ENCODE measurements at places on chromosomes 12 and 14.

- DNase-seq, result no peak
Measured at GRCh38 chr12:13179211-13180074, 17.1 kb upstream of the EMP1 start.

- DNase-seq, result no peak
Measured at GRCh38 chr14:27995691-27996090, 770.9 kb upstream of the FOXG1 start.

DNA sequence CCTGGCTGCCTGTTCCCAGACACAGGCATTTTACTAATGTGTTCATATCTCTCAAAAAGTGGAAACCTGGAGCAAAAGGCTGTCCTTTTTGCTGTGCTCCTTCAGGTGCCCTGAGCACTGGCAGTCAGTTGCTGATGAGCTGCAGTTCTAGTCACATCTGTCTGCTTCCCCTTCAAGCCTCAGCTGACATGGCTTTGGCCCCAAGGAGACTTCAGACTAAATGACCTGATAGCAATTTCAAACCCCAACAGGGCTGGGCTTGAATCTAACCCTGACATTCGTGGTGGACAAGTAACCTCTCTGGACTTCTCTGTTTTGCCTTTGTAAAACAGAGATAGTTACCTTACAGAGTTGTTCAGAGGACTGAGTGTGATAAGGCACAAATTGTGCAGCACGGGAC, 5.7 kb downstream of the SERPINA9 start:
- DNase-seq, result no peak

- no peak for DNase-seq
Measured at GRCh38 chr14:57008534-57008933, 198.3 kb upstream of the OTX2 start.

- no peak for DNase-seq
Measured at GRCh38 chr12:26872625-26873024, 39.6 kb upstream of the ITPR2 start.

- DNase-seq, result no peak
Measured at GRCh38 chr14:94476023-94476422, at the start of gene SERPINA9. SERPINA9 (minus strand) TSS chr14:94476197; CDS start chr14:94469840, 6,357 bp downstream.

DNA sequence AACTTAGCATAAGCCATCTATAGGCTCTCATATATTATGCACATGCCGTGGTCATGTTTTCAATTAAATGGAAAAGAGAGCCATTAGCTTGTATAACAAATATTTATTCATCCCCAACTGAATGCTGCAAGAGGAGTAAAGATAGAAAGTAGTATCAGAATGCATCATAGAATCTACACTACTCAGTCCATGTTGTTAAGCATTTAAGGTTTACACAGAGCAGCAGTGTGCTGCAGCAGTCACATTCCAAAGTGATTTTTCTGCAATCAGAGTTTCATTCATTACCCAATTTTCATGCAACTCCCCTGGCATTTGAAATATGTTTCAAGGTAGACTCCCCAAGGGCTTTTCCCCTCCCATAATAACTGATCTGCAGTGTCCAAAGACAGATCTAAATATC, 82.2 kb upstream of the LMO3 start:
- DNase-seq, result no peak

DNA sequence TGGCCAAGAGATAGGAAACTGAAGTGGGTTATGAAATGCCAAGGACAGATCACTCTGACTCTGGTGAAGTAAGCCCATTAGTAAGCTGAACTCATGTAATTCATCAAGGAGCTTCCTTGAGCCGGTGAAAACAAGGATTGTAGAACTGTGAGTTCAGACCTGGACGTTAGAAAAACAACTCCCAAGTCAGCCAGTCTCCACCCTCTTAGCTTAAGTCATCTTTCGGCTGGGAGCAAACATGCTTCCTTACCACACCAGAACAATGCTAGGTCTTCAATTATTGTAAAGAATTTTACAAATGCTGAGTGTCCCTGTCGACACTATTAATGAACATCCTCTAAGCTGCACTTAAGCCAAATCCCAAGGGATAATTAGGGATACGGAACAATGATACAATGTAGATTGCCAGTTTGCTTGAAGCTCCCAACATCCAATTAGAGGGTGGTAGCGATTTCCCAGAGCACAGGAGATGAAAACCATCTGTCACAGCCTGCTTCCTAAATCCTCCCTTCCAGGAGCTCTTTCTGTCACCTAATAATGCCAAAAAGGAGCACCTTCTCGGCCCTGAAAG, 45.7 kb upstream of the VASH1 start:
- DNase-seq, result no peak

DNA sequence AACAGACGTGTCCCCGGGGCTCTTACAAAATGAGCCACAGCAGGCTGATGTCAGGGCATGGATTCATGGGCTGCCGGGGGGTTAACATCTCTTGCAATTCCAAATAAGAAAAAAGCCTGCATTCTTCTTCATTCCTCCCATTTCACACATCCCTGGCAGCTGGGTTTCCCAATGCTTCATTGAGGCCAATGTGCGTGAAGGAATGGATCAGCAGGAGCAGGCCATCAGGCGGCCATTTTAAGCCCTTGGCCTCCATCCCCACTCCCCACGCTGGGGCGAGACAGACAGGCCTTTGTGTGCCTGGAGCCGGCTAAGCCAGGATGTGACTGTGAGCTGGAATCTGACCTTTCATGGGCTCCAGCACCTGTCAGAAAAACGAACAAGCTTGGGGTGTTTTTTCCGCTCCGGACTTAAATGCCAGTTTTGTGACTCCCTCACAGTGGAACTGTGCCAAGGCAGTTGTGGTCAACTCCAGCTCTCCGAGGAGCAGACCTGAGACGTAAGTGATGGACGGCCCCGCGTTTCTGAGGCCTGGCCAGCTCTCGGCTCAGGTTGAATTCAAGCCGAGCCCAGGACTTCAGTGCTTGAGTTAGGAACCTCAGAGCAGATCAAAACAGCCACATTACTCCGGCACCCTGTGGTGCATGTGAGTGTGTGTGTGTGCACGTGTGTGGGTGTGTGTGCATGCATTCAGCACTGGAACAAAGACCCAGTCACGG, 133.1 kb downstream of the TMEM30B start:
- peak; percentile 76 for DNase-seq

DNA sequence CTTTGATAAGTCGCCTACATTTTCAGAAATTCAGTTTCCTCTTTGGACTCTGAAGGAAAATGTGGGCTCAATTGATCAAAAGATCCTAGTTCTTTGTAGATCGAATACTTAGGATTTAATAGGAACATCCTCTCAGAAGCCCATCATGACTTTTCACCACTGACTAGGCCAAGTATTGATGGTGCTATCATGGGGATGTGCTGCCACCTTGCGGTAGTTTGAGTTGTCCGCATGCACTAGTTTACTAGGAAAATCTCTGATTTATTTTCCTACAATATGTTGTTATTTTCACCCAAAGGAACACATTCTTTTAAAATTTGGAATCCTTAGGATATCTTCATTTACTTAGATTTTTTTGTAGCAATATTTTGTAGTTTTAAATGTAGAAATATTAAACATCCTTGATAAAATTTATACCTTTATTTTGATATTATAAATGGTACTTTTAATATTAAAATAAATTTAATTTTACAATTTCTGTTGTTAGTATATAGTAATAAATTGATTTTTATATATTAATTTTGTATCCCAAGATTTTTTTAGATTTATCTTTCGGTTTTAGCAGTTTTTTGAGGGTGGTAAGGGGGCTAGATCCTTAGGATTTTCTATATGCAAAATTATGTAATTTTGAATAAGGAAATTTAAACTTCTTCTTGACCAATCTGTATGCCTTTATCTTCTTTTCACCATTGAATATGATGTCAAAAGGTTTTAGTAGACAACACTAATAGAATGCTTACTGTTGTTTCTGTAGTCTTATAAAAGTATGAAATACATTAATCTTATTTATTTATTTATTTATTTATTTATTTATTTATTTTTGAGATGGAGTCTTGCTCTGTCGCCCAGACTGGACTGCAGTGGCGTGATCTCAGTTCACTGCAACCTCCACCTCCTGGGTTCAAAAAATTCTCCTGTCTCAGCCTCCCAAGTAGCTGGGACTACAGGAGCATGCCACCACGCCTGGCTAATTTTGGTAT, 52.9 kb upstream of the OR9K2 start:
- peak; percentile 67 for DNase-seq

- no peak for DNase-seq
Measured at GRCh38 chr14:69240527-69241173, 19.3 kb upstream of the GALNT16 start.

DNA sequence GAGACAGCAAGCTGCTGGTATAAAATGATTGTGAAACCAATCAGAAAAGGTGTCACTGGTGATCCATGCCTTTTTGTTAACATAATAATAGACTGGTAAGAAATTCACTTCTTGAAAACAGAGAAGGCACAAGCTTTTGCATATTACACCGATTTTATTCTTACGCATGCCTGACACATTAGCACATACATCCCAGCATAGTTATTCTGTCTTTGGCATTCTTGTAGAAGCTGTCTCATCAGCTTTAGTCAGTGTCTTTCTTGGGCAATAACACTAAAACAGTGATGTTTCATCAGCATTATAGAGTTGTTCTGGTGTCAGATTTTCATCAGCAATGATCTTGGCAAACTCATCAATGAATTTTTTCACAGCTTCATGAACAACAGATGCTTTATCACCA, 283.4 kb upstream of the TMTC1 start:
- peak; percentile 20 for DNase-seq

- DNase-seq, result no peak
Measured at GRCh38 chr12:132075026-132075713, 68.9 kb downstream of the DDX51 start.

GRCh38 chr12:1607940-1608712, 13.7 kb upstream of the FBXL14 start:
- DNase-seq, result no peak

DNA sequence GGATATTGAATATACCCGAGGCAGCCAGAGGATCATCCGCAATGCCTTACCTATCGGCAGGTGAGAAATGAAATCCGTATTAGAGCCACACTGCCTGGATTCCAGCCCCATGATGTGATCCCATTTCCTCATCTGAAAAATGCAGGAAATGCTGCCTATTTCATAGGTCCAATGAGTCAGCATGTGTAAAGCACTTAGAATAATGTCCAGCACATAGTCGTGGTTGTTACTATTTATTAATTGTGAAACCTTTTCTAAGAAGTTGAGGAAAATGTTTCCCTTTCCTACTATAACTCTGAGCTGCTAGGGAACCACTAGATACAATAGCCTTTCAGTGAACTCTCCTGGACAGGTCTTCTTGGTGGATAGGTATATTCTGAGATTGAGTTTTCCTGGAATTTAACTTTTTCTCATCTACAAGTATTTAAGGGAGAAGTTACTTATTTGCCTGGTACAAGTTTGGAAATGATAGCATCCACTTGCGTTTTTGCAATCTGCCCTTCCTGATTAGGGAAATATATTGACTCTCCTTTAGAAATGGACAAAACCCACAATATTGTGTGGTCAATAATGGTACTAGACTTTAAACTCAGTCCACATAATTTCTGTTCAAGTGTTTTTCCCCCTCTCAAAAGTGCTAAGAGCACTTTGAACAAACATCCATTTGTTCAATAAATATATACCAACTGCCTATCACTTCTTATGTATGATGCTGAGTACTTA, 12.2 kb downstream of the POLR3B start:
- peak; percentile 4 for DNase-seq

DNA sequence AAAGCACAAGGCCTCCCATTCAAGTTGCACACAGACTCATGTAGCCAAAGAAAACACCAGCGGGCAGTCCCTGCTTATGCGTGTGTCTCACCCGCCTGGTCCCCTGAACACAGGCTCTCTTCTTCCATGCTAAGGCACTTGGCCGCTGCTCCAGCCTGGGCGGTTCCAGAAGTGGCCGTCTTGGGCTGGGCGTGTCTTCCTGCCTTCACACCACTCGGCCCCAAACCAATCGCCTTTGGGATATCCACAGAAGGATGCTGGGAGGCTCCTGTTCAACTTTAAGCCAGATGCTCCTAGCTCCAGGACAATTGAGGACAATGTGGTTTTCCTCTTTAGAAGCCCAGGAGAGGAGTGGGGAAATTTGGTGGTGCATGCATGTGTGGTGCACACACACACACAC, 2.2 kb downstream of the SCARB1 start:
- peak; percentile 57 for DNase-seq
